Foreskin fibroblast (primary cell): ENCODE measurements at places on chromosomes 7 and 10.

DNA sequence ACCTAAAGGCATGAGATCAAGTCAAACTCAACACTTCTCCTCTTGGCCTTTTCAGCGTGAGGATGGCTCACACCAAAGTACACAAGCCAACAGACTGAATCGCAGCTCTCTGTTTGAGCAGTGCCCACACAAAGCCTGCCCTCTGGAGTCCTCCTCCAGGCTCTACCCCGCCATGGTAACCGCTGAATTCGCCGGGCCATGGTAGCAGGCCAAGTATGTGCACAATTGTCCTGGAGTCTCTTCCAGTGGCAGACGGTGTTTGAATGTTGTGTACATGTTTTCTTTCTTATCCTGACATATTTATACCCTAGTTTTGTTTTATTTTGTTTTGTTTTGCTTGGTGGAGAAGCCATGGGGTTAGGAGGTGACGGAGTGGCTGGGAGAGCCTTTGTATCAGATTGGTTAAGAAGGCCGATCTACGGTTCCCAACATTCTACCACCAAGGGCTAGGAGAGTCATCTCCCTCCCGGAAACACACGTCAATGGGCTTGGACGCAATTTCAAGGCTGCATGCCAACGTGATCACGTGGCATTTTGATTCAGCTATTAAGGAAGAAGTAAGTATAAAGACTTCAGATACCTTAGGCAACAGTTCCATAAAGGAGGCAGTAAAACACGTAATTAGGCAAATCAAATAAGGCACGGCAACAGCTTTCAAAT lies 12.1 kb upstream of the SHH start:
- DNase-seq = no peak

- DNase-seq = no peak
Observed at GRCh38 chr10:6659451-6659850, 79.4 kb upstream of the PRKCQ start.

DNA sequence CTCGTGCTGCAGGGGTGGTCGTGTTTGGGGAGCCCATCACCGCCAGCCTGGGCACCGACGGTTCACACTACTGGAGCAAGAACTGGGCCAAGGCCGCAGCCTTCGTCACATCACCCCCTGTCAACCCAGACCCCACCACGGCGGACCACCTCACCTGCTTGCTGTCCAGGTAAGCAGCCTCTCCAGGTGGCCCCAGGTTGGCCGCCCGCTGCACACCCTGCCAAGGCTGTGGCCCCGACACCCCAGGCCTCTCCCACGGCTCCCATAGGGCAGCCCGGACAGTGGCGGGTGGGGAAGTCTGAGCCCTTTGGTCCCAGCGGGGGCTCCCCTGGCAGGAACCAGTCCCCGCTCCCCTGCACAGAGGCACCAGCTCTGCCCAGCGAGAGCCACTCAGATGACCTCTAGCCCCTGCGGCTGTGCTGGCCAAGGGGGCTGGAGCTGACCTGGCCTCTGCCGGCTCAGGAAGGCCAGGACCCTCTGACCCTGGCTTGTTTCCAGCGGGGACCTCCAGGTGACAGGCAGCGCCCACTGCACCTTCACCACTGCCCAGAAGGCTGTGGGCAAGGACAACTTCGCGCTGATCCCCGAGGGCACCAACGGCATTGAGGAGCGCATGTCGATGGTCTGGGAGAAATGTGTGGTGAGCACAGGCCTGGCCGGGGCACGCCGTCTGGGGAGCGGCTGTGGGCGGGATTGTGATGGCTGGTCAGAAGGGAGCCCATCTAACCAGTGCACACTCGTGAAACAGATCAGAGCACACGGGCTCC lies 13.8 kb downstream of the DPYSL4 start:
- DNase-seq = no peak

DNA sequence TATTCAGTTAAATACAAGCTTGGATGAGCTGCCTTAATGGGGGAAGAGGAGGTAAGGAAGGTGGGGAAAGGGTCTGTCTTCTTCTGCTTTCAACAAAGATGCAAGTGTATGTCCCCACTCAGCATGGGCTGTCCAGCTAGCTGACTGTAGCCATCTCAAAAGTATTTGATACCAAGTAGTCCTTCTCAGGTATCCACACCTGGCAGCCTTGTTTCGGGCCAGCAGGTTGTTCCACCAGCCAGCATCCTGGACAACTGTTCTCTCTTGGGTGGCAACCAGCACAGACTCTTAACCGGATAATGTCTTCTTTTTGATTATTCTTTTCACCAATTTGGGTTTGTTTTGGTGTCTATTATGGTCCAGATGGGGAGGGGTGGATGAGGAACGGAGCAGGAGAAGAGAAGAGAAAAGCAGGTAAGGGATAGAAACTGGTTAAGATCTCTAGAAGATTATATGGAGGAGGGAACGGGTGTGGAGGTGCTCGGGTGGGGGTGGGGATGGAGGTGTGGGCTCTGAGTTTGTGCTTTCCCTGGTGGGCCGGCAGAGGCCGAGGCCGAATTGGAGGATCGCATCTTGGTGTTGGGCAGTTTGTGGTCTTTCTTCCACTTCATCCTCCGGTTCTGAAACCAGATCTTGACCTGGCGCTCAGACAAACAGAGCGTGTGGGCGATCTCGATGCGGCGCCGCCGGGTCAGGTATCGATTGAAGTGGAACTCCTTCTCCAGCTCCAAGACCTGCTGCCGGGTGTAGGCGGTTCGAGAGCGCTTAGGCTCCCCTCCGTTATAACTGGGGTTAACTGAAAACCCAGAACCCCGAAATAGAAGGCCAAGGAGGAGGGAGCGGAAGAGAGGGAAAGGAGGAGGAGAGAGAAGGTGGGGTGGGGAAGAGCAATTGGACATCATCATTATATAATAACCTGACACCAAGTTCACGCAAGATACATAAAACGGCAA lies 1.5 kb downstream of the HOXA4 start:
- no peak for DNase-seq

DNA sequence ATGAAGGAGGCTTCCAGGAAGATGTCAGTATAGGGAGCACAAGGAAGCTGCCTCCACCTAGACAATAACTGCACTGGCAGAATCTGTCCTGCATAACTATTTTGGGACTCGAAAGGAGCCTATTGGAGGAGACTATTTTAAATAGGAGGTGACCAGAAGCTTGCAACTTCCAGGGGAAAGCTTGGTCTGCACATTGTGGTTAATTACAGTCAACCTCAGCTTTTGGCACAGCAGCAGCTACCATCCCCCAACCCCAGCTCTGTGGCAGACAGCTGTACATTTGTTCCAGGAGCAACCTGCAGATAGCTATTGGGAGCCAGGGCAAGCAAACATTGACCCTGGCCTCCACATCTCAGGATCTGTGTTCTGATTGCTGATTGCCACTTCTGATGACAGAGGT lies 46.3 kb upstream of the NANOS1 start:
- DNase-seq = no peak

- DNase-seq = peak; percentile 71
Observed at GRCh38 chr10:58291538-58292174, 22.7 kb downstream of the CISD1 start.

DNA sequence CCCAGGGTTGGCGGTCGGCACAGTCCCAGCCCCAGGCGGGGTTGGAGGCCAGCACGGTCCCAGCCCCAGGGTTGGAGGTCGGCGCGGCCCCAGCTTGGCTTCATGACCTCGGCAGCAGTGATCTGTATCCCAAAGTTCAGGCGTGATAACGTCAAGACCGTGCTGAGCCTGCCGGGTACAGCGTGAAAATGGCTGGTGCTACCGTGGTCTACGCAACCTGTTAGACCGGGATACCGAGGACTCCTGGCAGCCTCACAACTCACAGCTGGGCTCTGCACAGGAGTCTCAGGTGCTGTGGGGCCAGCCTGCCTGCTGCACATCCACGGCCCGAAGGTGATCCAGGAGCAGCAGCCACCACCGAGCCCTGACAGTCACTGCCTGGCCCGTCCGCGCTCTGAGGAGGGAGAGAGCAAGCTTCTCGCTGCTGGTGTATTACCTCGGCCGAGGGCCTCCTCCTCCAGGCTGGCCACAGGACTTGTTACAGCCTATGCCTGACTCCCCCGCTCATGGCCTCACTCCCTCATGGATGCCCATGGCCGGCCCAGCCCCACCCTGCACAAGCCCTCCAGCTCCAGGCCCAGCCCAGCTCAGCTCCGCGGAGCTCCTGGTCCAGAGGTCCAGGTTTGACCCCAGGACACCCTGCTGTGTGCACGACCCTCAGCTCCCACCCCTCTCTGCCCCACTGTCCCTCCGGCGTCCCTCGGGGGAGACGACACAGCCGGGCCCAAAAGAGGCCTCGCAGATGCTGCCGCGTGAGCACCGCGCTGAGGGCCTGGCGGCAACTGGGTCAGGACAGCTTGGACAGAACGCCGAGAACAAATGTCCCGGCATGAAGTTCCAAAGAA lies 156.0 kb downstream of the ELFN1 start:
- DNase-seq = no peak

DNA sequence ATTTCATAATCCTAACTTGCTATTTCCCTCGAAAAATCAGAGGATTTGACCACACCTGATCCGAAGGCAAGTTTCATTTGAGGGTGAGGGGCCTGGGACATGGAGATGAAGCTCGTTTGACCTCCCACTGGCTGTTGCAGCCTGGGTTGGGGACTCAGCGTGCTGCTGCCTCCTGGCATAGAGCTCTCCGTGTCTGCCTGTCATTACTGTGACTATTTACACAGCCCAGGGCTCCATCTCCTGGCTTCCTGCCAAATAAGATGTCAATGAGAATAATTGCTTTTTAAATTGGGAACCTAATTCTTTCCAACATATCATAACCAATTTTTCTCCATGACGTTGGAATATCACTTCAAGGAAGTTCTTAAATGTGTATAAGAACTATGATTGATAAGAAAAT lies 139.3 kb upstream of the COBL start:
- no peak for DNase-seq

- DNase-seq = no peak
Observed at GRCh38 chr10:25177754-25178135, 2.9 kb downstream of the GPR158 start.

DNA sequence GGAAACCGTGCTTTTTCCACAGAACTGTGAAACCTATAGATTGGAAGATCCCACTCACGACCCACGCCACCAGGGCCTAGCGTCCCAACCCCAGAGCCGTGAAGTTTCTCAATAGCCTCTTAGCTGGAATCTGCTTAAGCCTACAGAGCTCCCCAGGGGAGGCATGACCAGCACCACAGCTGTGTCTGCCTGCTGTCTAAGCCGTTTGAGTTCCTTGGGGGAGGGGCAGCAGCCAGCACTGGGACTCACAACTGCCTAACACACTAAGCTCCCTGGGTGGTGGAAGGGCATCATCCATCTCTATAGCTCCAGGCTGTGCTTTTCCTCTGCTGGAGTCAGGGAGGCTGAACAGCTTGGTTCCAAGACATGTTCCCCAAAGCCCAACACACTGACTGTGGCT lies 26.0 kb upstream of the TMEM140 start:
- no peak for DNase-seq

GRCh38 chr10:97325754-97326153 lies 6.7 kb downstream of the FRAT1 start:
- no peak for DNase-seq

DNA sequence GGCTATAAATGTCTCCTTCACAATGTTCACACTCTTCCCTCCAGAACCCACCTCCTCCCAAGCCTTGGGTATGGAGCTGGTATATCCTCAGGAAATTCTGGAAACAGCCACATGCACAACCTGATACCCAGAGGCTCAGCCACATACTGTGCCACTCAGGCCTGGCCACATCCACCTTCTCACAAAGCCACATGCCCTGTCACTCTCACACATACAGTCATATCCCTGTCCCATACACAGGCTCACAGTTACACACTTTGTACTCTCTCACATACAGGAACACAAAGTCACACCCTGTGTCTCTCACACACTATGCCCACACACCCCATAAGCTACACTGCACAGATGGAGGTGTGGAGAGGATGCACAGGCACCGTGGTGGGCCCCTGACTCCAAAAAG lies 10.1 kb downstream of the KCNIP2 start:
- DNase-seq = no peak

GRCh38 chr7:143279186-143280098 lies 5.3 kb upstream of the TMEM139 start:
- no peak for DNase-seq

DNA sequence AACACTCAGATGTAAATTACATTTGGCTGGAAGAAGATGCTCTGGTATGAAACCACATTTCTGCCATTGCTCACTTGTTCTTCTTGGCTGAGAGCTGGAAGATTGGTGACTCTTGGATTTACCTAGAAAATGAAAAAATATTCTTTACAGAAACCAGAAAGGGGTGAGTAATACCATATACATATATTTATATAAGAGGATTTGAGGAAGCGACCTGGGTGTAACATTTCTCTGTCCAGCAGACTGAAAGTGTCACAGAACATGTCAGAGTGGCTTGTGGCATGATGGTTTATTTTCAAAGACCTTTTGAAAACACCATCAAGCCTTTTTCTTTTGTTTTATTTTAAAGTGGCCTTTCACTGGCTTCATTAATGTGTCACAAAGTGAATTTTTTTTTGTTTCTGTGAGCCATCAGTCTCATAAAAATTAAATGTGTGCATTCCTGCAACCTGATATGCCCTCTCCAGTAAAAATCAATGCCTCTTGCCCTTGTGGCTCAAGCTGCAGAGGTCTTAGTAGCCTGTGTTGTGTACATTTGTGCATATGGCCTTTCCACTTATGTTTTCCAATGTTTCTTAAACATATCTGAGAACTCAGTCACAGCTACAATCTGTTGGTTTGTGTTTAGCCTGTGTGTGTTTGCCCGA lies 23.5 kb downstream of the CREB5 start:
- no peak for DNase-seq

- DNase-seq = no peak
Observed at GRCh38 chr10:124724279-124725027, 19.7 kb downstream of the FAM53B start.

DNA sequence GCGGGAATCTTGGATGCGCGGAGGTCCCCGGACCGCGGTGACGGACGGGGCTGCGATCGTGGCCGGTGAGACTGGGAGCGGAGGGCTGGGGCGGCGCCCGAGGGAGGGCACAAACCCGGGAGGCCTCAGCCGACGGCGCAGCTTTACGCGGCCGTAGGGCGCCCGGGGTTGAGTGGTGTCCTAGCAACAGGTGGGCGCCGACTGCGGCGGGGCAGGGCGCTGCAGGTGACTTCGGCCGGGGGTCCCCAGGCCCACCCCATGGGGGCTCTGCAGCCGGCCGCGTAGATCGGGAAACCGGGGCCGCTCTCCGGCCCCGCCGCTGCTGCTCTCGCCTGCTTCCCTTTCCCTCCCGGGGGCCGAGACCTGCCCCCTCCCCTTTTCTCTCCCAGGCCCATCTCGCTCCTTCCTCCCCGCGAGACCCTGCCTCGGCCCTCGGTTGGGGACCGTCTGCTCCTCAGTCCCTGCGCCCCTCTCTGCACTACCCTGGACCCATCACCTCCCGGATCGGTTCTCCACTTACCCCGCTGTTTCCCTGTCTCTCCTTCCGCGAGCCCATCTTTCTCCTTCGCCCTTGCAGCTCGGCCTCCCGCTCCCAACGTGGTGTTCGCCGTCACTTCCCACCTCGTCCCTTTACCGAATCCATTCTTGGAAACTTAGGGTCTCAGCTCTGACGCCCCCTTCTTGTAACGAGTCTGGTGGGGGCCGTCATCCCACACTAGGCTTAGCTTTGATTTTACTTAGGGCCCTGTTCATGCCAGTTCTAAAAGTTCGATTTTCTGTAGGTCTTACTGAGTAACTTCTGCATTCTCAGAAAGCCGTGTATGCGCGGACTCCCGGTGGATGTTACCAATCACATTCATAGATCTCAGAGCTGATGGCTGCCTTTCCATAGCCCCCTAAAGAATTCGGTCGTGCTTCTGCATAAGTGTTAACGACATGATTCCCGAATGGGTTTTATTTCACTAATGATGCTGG lies 18.5 kb upstream of the ACBD5 start:
- no peak for DNase-seq
